ENCODE measurements at places on chromosomes 3 and 15.

DNA sequence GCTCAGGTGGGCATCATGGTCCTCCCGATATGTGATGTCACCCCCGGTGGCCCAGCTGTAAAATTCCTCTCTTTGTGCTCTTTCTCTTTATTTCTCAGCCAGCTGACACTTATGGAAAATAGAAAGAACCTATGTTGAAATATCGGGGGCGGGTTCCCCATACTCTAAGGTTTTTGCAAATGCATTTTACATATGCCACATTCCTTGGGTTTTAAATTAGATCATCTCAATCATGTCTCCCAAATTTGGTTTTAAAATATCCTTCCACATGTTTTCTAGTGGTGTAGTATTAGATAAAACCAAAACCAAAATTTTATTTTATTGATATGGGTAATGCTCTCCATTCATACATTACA is 4.4 kb upstream of the TMEM62 start:
- DNase-seq = no peak

DNA sequence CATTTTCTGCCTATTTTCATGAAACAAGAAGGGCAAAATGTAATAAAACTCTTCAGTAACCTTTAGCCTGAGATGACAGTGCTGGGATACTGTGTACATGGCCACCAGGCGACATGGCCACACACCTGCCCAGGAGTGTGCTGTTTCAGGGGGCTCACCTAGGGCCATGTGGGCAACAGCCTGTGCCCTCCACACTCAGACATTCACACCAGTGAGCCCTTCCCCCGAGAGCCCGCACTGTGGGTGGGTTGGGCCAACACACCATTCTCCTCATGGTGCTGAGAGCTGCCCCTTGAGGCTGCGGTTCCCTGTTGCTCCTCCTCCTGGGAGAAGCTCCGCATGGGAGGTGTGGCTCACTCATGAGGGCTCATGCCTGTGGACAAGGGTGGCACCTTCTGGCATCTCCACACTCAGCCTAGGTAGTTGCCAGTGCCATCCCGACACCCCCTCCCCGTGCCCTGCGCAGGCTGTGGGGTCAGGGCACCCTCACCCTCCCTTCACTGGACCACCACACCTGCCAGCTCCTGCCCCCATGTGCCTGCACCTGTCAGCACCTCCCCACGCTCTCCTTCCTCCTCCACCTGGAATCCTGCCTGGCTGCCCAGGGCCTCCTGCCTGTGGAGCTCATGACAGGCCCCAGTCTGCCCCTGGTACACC is 19.7 kb downstream of the OCA2 start:
- DNase-seq = no peak

DNA sequence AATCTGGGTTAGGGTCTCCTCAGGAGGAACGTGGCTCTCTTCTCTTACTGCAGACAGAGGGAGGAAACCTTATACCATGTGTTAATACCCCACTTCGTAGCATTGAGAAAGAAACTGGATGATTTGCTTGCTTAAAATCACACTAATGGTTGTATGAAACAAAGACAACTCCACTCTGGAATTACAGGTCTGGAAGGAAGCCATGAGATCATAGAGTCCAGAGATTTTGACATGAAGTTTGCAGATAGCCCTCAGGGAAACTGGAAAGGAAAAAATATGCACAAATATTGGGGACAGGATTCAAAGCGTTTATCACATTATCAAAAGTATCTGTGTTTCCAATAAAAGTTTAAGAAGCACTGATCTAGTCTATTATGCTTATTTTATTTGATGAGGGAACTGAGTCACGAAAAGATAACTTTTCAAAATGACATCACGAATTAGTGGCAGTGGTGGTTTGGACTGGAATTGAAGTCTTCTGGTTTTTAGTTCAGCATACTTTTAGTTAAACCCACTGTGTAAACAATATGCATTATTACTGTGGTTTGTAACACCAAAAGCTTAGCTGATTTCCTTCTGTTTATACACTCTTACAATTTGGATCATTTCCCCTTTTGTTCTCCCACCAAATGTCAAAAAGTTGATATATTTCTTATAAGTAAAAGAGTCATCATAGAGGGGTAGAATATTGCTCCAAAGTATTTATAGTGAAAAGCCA is 16.8 kb downstream of the FGF7 start:
- DNase-seq = no peak

- no peak for DNase-seq
These were observed 32.0 kb downstream of the ATG7 start for GRCh38 chr3:11304175-11304574.

DNA sequence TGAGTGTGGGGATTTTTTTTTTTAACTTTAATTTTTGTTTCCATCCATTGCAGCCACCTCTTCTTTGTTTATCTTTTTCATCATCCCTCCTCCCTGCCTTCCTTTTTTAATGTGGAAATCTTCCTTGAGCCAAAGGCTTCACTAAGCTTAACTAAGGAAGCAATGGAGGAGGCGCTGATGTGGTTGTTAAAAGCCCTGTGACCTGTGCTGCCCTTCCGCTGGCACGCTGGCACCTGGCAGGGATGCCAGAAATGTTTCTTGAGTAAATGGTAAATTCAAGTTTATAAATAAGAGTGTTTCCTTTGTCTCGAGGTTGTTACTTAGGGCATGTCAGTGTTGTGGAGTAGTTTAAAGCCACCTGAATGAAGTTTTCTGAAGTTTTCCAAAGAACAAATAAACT is 69.4 kb downstream of the CRTC3 start:
- no peak for DNase-seq

GRCh38 chr3:37739579-37740290 is 121.9 kb upstream of the CTDSPL start:
- no peak for DNase-seq

DNA sequence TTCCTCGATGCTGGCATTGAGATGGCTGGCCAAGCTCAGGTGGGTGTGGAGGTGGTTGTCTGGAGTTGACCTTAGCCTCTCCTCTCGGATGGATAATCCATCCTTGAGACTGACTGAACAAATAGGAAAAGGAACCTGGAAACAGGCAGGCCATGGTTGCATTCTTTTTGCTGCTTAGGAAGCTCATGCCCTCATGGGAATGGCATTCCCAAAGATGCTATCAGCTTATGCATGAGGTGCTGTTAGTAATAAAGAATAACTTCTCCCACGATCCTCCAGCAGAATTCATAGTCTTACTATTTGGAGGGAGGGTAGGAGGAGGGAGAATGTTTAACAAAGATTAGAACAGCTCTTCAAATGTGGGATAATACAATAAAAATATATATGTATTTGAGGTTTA is 303.0 kb upstream of the TPM1 start:
- no peak for DNase-seq

DNA sequence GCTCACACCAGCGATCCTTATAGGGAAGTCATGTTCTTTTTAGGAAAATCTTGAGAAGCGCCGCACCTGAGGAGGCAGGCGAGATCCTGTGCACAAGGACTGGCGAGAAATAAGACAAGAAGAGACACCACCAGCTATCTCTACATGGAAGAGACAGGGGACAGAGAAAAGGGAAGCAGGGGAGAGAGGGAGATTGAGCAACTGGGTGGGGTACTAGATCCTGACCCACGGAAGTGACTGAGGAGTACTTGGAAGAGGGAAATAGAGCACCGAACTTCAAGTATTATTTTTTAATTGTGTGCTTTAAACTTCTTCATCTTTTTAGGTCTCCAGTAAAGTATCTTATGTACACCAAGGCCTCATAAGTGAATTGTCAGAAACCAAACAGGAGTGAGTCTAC is 742.0 kb upstream of the LMCD1 start:
- DNase-seq = no peak

- DNase-seq = no peak
These were observed 19.5 kb downstream of the AMOTL2 start for GRCh38 chr3:134354612-134355251.

DNA sequence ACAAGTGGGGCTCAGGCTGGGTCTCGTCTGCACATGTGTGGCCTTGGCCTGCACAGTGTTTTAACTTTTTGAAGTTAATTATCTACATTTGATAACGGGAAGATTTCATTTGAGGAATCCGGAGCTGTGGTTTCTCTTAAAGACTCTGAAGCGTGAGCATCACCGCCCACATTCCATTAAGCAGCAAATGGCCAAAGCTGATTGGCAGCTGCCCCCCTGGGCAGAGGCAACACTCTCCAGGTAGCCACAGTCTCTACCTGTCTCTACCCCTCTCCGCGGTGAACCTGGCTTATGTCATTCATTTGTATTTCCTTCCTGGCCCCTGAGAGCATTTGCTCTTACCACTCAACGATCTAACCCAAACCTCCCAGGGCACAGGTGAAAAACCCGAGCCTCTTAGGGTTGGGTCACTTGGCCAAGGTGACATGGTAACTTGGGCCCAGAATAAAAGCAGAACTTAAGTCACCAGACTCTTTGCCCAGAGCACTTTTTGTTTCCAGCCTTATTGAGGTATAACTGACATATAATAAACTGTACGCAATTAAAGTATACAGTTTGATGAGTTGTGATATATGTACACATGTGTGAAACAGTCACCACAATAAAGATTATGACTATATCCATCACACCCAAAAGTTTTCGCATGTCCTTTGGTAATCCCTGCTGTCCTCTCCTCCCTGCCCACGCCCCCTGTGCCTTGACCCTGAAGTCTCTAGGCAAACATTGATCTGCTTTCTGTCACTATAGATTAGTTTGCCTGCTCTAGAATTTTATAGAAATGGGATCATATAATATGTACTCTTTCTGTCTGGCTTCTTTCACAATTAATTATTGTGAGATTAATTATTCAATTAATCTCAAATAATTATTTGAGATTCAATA is 245.7 kb upstream of the HES1 start:
- no peak for DNase-seq

DNA sequence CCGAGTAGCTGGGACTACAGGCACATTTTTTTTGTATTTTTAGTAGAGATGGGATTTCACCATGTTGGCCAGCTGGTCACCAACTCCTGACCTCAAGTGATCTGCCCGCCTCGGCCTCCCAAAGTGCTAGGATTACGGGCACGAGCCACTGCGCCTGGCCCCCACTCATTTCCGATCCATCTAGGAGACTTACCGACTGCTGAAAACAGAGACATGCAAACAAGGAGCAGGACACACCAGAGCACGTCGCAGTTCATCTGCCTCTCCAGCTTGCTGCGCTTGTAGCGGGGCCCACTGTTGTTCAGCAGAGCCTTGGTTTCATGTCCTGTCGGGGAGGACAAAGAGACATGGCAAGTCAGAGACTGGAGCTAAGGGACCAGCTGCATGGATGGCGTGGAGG is 137.4 kb downstream of the ATP10A start:
- no peak for DNase-seq

DNA sequence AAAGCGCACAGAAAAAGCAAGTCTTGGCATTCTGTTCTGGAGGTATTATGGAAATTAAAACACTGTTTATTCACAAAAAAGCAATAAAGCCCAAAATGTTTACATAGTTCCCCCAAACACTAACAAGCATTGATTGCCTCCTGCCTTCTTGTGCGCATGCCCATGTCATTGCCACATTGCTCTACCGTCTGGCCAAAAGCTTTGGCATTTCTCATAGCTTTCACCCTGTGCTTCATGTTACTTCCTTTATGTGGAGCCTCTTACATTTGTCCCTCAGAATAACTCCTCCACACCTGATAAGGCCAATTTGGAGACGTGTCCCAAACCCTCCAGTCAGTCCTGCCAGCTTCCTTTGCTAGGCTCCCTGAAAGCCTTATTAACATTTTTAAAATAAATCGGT is 680.8 kb downstream of the GBE1 start:
- no peak for DNase-seq

DNA sequence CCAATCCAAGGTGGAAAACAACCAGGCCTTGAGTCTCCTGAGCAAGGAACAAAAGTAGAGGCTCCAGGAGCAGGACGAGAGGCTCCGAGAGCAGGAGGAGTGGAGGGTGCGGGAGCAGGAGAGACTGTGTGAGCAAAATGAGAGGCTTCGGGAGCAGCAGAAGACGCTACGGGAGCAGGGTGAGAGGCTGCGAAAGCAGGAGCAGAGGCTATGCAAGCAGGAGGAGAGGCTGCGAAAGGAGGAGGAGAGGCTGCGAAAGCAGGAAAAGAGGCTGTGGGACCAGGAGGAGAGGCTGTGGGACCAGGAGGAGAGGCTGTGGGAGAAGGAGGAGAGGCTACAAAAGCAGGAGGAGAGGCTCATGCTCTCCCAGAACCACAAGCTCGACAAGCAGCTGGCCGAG is 60.3 kb upstream of the UBE2Q2 start:
- no peak for DNase-seq

DNA sequence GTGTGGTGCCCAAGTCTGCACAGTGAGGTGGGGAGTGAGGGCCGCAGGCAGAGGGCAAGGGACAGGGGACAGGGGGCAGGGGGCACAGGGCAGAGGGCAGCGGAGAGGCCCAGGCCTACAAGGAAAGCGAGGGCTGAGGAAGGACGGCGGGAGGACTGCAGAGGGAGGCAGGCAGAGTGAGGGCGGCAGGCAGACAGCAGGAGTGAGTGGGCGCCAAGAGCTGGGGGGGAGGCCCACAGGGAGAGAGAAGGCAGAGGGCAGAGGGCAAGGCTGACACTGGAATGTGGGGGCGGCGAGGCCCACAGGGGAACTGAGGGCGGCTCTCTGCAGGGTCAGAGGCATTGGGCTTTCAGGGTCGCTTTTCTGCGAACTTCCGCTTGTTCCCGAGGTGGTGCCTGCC is 267.8 kb upstream of the NDN start:
- no peak for DNase-seq

- DNase-seq = no peak
These were observed 95.0 kb downstream of the ANP32A start for GRCh38 chr15:68725736-68726135.

GRCh38 chr3:118977118-118977517 is 57.5 kb downstream of the IGSF11 start:
- DNase-seq = no peak

DNA sequence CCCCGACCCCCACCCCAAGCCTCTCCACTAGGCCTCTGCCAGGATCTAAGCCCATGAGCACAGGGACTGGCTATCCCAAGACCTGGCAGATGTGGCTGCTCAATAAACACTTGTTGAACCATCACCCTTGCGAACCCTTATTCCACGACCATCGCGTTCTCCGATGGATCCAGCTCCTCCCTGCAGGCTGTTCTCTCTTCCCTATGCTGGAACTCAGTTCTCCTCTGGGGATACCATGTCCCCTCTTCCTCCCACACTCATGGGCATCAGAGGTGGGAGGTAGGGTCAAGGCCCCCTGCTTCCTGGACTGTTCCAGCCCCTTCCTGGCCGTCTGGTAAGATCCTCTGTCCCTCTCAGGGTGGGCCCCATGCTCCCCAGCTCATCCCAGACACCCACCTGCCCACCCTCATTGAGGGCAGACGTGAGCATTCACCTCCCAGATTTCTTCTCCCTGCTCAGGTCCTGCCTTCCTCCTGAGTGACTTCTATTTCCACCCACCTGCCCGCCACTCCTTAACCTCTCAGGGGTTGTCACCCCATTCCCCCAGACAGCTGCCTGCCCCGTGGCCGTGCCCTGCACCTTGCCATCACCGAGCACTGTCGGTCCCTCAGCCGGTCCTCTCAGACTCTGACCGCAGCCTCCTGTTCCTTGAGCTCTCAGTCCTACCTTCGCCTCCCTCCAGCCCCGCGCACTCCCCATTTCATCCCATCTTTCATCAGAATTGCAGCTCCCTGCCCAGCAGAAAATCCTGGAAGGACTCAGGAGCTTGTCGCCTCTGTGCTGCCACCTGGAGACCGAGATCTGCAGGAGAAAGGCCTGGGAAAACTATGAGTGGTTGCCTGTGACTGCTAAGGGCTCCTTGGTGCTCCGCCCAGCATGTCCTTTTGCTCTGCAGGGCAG is 42.0 kb downstream of the PML start:
- no peak for DNase-seq
